ENCODE measurements at places on chromosomes 2 and 18.

DNA sequence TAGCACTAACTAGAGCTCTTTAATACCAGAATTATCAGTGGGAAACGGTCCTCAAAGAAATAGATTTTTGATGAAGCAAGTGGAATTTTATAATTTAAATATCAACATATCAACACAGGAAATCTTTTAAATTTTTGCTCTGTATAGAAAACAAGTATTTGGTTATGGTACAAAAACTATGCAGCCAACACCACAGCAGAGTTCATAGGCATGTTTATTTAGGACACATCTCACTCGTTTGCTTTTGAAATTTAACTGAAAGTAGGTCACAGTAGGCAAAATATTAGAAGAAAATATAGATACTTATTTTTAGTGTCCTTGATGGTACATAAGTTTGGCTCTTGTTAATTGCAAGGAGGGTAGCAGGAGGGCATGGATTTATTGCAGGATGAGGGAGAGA is 34.3 kb upstream of the TANC1 start:
- no peak for DNase-seq

GRCh38 chr2:241815477-241816430 is 6.8 kb downstream of the NEU4 start:
- DNase-seq: no peak

DNA sequence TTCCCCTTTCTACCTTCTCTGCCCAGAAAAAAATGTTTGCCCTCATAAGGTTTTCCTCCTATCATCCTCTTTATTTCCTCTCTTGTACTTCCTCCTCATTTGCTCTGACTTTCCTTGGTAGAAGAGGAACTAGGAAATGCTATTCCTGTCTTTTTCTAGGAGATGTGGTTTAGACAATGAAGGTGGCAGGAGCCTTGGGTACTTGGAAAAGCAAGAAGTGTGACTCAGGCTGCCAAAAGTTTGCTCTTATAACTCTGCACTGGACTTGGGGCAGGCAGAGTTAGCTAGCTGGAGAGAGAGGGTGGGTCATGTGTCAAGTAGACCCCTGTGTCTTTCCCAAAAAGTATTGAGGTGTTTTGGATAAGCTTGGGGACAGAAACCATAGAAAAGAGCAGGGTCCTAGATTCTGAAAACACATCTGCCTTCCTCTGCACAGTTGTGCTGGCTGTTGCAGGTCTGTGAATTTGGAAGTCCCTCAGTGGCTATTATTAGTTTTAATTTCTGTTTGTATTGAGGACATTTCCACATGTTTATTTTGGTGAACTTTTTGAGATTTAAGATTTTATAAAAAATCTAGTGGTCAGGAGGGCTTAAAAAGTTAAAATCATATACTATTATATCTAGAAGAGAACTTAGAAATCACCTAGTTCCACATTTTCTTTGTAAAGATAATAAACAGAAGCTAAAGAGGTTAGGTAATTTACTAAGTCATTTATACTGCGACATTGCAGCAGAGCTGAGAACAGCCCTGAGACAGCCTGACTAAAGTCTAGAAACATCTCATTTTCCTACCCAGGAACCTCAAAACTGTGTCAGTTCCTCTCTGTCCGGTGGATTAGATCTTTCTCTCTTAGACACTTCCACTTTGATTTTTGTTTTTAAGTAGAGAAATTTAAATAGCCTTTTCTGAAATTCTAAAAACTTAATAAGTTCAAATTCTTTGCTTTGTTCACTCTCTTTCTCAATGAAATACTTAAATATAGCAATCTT is 16.0 kb downstream of the INSIG2 start:
- DNase-seq: no peak

GRCh38 chr2:72603481-72603880 is 222.4 kb downstream of the EXOC6B start:
- DNase-seq: no peak

All from large intestine (tissue), 12 donors.